ENCODE measurements at places on chromosomes 4 and X.

DNA sequence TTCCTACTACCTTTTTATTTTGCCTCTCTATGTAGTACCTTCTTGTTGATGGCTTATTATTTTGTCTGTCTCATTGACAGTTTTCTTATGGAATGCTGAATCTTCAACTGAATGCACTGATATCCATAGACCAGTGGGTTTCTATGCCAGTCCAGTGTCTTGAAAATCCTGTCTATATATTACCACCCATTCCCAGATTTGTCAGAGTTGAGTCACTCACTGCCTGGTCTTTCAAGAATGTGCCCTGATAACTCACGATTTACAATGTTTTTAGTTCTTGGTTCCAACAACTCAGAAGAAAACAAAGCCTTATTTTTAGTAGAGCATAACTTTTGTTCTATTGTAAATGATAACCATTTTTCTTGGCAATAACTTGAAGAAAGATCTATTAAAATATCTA is 606.0 kb upstream of the PITX2 start:
- H3K27me3 ChIP-seq = no peaks in the 10 kb centered on the region
- H3K4me3 ChIP-seq = no peak overlapping the region

GRCh38 chr4:86155766-86156165 is 204.1 kb downstream of the MAPK10 start:
- no peak overlapping the region for H3K27ac ChIP-seq
- no peak for DNase-seq
- no peaks in the 10 kb centered on the region for H3K4me1 ChIP-seq

DNA sequence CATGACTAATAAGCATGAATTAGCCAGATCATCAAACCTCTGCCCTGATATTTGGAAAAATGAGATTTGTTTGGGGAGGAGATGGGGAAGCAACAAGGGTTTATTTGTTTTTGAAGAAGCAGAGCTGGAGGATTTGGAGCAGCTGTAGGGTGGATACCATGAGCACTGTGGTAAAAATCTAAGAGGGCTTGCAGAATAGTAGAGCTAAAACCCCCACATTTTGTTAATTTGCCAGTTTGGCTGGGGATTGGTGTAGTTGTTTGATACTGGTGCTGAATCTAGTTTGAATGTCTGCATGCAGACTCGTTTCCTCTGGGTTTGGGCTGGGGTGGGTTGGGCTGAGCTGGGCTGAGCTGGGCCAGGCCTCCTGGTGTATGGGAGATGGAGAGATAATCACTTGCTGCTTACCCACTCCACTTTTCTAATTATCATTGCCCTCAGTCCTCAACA is 43.7 kb downstream of the SMAD1 start:
- H3K27me3 ChIP-seq = no peaks in the 10 kb centered on the region
- no peak overlapping the region for H3K4me3 ChIP-seq
- no peaks in the 10 kb centered on the region for H3K4me1 ChIP-seq
- H3K36me3 ChIP-seq = peaks cover 3% of the 10 kb centered on the region

DNA sequence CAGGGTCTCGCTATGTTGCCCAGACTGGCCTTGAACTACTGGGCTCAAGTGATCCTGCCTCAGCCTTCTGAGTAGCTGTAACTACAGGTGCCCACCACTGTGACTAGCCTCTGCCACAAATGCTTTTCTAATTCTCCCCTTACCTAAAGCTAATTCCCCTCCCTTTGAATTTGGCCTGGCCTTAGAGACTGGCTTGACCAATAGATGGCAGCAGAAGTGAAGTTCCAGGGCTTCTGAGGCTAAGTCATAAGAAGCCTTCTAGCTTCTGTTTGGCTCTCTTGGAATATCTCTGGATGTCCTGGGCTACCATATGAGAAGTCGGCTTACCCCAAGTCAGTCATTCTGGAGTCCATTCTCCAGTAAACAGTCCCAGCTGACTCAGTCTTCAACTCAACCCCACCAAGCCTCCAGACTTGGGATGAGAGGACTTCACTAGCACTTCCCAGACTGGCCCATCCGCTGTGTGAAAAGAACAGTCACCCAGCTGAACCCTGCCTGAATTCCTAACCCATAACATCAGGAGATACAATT is 61.0 kb downstream of the HPRT1 start:
- no peaks in the 10 kb centered on the region for H3K36me3 ChIP-seq
- DNase-seq = no peak
- peaks cover 3% of the 10 kb centered on the region for H3K4me1 ChIP-seq
- no peak overlapping the region for H3K4me3 ChIP-seq

- no peak overlapping the region for H3K4me3 ChIP-seq
- no peaks in the 10 kb centered on the region for H3K36me3 ChIP-seq
- no peaks in the 10 kb centered on the region for H3K4me1 ChIP-seq
- H3K27me3 ChIP-seq = peaks cover under 1% of the 10 kb centered on the region
- H3K27ac ChIP-seq = no peak overlapping the region
- DNase-seq = no peak
Observed at GRCh38 chr4:168541266-168541953, 44.6 kb downstream of the PALLD start.

GRCh38 chr4:88196523-88197185 is 38.2 kb upstream of the ABCG2 start:
- H3K4me1 ChIP-seq = no peaks in the 10 kb centered on the region
- DNase-seq = no peak
- no peak overlapping the region for H3K4me3 ChIP-seq
- no peak overlapping the region for H3K27ac ChIP-seq
- H3K27me3 ChIP-seq = no peaks in the 10 kb centered on the region

Data from naive thymus-derived CD8-positive, alpha-beta T cell (primary cell).